Activated T-helper 1 cell treated with anti-CD3 and anti-CD28 coated beads, Interleukin-12 subunit alpha, Interleukin-12 subunit beta, Interleukin-2, Interleukin-4 antibody, amounts not matched to agents 30 ng/mL and 10 ng/mL and 1 ng/mL, durations not matched to agents 14 hours and 24 hours and 36 hours (primary cell): ENCODE measurements at places on chromosomes 5 and 9.

DNA sequence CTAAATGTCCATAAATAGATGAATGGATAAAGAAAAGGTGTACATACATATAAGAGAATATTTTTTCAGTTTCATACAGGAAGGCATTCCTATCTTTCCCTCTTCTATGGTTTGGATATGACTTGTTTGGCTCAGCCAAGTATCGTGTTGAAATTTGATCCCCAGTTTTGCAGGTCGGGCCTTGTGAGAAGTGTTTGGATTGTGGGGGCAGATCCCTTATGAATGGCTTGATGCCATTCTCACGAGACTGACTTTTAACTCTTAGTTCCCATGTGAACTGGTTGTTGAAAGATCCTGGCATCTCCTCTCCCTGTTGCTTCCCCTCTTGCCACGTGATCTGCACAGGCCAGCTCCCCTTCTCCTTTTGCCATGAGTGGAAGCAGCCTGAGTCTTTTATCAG, 421.1 kb upstream of the FTMT start:
- no peak for DNase-seq

GRCh38 chr9:107407675-107408074, 81.9 kb downstream of the KLF4 start:
- DNase-seq = no peak

DNA sequence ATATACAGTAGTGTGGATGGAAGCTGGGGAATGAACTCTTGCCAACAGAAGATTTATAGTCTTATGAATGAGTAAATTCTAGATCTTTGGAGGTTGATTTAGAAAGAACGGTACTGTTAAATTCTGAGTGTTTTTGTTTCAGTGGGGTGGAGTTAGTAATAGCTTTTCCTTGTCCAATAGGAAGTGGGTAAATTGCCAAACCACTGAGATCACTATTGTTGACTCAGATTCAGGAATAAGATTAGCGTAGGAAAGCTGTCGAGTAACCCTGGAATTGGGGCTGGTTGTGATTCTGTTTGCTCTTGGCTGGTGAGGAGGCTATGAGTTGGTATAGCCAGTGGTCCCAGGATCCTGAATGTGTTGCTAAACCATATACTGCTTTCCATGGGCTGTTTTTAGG, 155.6 kb downstream of the ARHGAP26 start:
- DNase-seq = no peak

DNA sequence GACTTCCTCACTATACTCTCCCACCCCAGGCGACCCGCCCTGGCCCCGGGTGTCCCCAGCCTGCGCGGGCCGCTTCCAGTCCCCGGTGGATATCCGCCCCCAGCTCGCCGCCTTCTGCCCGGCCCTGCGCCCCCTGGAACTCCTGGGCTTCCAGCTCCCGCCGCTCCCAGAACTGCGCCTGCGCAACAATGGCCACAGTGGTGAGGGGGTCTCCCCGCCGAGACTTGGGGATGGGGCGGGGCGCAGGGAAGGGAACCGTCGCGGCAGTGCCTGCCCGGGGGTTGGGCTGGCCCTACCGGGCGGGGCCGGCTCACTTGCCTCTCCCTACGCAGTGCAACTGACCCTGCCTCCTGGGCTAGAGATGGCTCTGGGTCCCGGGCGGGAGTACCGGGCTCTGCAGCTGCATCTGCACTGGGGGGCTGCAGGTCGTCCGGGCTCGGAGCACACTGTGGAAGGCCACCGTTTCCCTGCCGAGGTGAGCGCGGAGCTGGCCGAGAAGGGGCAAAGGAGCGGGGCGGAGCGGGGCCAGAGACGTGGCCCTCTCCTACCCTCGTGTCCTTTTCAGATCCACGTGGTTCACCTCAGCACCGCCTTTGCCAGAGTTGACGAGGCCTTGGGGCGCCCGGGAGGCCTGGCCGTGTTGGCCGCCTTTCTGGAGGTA, 2.1 kb downstream of the CA9 start:
- no peak for DNase-seq

- DNase-seq = no peak
These were observed 117.1 kb upstream of the DAB2 start for GRCh38 chr5:39541920-39542319.

GRCh38 chr5:31867219-31867618, 228.3 kb downstream of the PDZD2 start:
- DNase-seq = no peak
